ENCODE measurements at places on chromosomes 2 and 18. TPM values are rescaled to one million over a fixed set of nuclear protein-coding genes. Genes with fewer than 3 reads are reported as not detected.

The TEX261 gene
- total RNA-seq: 37.7 TPM

The ARHGAP15 gene
- 1.2 TPM for total RNA-seq

The RUFY4 gene
- total RNA-seq: not detected

The ACMSD gene
- 0.29 TPM for total RNA-seq

The CD207 gene
- total RNA-seq: not detected

The TPO gene
- 4.2 TPM for total RNA-seq

The FSHR gene
- not detected for total RNA-seq

The CLEC4F gene
- total RNA-seq: not detected

GRCh38 chr2:217081799-217082198 lies 221.9 kb upstream of the TNP1 start:
- DNase-seq: no peak

DNA sequence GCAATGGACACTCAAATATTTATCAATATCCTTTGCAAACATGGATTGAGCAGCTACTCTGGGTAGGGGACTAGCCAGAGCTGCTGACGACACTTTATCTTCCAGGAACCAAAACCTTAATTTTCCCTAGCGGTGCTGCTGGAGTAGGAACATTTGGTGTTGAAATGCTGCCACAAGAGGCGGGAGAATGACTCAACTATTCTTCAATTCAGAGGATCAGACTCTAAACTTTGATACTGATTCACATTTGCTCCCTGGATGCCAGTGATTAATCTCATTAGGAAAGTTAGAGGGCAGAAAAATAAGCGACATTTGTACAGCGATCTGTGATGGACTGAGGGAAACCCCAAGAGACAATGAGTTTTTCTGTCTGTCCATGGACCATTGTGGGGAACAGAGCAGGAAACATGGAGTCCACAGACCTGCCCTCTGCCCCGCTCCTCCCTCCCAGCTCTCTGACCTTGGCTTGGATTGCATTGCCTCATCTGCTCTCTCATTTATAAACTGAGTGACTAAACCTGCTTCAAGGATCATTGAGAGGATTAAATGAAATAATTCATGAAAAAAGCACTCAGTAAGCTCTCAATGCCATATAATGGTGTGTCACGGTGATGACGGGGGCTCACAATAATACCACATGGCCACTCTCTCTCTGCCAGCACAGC lies 12.6 kb upstream of the EPB41L3 start:
- peak; percentile 25 for DNase-seq

DNA sequence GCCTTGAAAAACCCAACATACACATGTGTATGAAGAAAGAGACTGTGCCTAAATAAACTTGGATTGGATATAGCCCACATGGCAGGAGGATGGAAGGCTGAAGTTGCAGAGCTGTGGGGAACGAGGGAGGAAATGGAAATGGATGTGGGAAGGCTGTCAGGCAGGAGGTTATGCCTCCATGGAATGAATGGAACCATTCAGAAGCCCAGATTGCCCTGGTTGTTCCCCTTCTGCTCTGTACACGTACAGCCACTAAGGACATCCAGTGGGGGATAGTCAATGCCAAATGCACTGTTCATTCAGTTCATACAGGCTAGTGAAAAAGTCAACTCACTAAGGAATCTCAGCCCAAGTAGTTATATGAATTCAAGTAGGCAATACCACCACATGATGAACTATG lies 463.7 kb downstream of the TNS1 start:
- DNase-seq: no peak

GRCh38 chr2:52968043-52968442 lies 799.6 kb upstream of the CHAC2 start:
- DNase-seq: no peak

DNA sequence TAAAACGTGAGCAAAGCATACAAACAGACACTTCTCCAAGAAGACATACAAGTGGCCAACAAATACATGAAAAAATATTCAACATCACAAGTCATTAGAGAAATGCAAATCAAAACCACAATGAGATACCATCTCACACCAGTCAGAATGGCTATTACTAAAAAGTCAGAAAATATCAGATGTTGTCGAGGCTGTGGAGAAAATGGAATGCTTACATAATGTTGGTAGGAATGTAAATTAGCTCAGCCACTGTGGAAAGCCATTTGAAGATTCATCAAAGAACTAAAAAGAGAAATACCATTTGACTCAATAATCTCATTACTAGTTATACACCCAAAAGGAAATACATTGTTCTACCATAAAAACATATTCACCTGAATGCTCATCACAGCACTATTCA lies 825.7 kb downstream of the SUCLG1 start:
- no peak for DNase-seq

- DNase-seq: no peak
These were observed 159.5 kb upstream of the NDUFV2 start for GRCh38 chr18:8942909-8943545.

DNA sequence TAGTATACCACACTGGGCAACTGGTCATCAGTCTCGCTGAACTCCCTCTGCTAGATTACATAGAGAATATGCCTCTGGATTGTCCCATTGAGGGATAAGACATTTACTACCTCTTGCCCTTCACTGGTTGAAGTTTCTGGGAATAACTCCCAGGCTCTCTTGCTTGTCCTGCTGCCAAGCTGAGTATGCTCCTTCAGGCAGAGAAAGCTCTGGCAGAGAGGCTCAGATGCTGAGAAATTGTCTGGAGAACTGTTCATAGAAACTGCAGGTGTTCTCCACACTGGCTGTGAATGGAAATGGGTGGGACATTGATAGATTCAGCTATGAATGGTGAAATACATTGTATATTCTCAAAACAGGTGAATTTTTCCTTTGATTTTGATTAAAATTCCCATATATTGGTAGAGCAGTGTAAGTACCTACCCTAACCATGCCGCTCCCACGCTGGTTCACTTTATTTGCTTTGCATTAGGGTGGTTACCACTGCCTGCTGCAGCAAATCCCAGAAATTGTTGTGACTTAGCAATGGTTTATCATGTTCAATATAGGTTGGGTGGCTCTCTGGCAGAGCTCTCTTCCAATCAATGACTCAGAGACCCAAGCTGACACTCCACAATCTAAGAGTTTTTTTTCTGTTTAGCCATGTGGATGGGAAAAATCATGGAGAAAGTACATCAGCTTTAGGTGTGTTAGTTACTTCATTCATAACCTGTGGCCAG lies 36.7 kb downstream of the FAM117B start:
- no peak for DNase-seq

DNA sequence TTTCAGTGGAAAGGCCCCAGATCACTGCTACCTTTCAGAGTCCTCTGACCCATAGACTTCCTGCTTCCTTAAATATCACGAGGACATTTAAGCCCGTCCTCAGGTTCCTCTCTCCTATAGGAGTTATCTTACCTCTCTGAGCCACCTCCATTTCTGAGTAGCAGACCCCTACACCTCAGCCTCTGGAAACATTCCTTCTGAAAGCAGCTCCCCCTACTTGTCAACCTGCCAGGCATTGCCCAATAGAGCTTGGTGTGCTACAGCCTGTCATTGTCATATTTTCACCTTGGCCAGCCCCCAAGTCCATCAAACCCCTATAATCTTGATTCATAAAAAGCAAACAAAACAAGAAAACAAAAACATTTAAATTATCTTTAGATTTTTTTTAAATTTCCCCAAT lies 717.9 kb upstream of the SLC8A1 start:
- no peak for DNase-seq

- DNase-seq: no peak
These were observed 45.4 kb upstream of the REG3G start for GRCh38 chr2:78980152-78980465.

GRCh38 chr2:10788855-10789254 lies 23.7 kb downstream of the PDIA6 start:
- no peak for DNase-seq

DNA sequence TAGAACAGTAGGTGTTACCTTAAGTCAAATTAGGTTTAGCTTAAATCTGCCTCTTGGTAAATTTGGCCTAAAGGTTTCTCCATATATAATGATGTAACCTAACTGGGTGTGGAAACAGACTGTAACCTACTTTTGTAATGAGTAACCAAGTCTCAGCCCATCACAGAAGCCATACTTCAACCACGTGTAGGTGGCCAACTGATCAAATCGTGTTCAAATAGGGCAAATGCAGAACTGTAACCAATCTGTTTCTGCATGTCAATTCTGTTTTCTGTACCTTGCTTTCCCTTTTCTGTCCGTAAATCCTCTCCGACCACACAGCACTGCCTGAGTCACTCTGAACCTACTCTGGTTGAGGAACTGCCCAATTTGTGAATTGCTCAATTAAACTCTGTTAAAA lies 34.0 kb upstream of the PLA2R1 start:
- no peak for DNase-seq

DNA sequence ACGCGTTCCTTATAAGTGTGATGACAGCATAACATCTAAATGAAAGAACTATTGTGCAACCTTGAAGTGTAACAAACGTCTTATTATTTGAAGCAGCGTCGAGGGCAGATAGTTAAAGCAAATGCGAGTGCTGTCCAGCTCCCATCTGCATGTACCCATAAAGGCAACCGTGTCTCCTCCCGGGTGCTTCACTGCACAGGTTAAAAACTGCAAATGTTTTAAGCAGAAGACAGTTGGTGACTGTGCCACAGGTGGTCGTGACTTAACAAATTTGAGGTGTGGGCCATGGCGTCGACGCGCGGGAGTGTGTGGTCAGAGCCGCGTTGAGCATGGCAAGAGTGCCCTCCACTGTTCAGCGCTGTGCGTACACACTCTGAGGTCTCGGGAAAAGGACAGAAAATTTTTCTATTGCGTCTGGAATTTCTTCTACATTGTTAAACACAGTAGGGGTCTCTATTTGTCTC lies 6.4 kb downstream of the SALL3 start:
- DNase-seq: no peak

GRCh38 chr18:75238100-75238499 lies 27.5 kb downstream of the TSHZ1 start:
- DNase-seq: no peak

GRCh38 chr2:119756837-119757236 lies 2.9 kb upstream of the PTPN4 start:
- DNase-seq: peak; percentile 77

GRCh38 chr2:125696560-125696959 lies 959.4 kb upstream of the GYPC start:
- DNase-seq: no peak

- DNase-seq: no peak
These were observed 6.7 kb downstream of the UXS1 start for GRCh38 chr2:106187273-106187891.

- DNase-seq: no peak
These were observed 51.8 kb downstream of the LPIN2 start for GRCh38 chr18:2960983-2961696.

DNA sequence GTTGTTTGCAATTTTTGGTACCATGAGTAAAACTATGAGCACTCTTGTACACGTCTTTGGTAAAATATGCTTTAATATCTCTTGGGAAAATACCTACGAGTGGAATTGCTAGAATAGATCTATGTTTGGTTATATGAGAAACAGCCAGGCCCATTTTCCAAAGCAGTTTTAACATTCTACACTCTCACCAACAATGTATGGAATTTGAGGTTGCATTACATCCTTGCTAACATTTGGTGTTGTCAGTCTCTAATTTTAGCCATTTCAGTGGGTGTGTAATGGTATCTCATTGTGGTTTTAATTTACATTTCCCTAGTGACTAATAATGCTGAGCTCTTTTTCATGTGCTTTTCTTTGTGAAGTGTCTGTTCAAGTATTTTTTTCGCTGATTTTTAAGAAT lies 118.9 kb upstream of the TCF4 start:
- DNase-seq: no peak

DNA sequence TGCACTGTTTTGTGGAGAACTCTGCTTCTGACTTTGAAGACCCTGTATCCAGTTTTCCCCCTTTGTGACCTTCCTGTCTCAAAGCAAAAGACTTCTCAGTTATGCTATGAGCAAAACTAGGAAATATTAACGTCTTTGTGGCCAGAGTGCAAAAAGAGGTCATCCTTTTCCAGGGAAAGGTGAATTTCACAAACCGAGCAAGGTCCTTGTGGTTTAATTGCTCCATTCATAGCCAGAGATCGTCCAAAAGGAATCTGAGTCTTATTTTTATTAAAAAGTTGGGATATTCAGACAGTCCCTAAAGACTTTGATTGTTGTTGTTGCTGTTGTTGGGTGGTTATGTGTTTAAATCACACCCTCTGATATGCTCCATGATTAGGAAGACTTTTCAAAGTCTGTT lies 77.4 kb downstream of the NAB1 start:
- DNase-seq: no peak

DNA sequence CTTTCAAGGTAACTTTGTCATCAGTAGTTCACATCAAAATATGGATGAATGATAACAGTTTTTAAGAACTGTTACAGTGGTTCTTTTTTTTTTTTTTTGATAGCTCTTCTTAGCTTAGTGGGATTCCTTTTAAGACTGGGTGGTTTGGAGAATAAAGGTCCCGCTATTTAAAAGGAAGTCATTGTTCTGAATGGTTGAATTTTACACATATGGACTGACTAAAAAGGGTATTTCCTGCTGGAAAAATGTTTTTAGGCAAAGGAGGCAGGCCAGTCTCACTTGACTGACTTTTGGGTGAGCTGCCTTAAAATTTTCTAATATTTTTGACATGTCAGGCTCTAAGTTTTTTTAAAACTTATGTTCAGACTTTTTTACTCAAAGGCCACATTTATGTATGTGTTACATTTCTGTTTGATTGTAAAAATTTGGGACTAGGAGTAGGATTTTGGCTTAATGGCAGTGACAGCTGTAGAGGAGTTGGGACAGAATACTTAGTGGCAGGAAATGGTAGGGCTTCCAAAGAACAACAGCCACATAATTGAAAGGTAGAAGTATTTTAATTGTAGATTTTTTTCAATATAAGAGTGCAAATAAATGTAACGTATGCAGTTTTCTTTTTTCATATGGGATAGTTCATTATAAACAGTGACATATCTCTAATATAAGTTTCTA lies 13.7 kb downstream of the VAPA start:
- no peak for DNase-seq

DNA sequence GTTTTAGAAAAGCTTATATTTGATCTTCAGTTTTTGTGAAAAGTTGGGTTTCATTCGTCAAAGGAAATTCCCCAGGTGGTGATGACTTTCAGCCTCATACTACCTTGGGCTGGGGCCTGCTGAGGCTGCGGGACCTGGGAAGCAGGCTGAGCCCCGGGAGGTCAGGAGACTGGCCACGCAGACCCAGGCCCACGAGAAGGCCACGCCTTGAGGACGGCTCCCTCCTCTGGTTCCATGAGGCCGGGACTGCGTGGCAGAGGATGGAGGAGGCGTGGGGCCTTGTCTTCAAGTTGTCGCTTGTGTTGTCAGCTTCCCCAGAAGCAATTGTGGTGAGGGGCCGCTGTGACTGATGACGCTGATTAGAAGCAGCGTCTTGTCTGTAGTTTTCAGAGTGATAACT lies 11.8 kb downstream of the CNDP2 start:
- DNase-seq: no peak

GRCh38 chr2:81551040-81551634 lies 1246.6 kb upstream of the LRRTM1 start:
- DNase-seq: no peak

- no peak for DNase-seq
These were observed 169.8 kb upstream of the ID2 start for GRCh38 chr2:8511868-8512612.

DNA sequence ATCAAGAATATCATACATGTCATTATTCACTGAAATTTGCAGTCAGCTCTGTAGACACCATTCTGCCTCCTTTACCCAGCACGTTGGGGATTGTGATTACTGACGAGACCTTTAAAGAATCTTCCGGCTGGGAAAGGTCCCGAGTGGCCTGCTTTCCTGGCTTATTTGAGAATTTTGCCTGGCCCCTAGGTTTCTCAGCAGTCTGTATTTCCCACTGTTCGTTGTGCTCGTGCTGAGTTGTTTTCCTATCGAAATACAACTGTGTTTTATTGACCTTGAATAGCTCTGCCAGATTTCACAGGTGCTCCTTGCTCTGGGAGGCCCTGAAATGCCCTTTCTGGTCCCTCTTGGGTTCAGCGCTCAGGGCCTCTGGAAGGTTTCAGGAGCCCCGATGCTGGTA lies 94.9 kb downstream of the AGAP1 start:
- DNase-seq: no peak

Measured in gastrocnemius medialis (tissue), 4 donors.